HCT116 (cell line): ENCODE measurements at places on chromosomes 2 and 18. TPM values are rescaled to one million over a fixed set of nuclear protein-coding genes. Genes with fewer than 3 reads are reported as not detected.

The EGR4 gene
- total RNA-seq = 0.37 TPM

The SLC9A4 gene
- total RNA-seq = 0.07 TPM

GRCh38 chr2:217438821-217439220 is 564.0 kb downstream of the TNS1 start:
- DNase-seq = no peak

DNA sequence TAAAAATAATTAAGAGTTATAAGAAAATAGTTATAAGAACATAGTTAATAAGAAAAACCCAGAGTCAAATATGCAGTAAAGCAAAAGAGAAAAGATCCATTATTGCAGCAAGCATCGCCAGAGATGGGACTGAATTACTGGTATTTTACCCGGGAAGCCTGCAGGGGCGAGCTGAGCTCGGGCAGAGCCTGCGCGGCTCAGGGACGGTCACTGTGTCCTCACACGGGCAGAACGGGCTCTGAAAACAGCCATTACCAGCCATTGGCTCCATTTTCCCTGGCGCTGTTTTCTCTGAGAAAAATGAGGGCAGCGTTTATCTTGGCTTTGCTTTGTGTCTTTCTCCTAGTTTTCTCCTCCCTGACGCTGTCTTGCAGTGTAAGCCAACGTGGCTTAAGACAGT is 95.3 kb upstream of the ALKAL2 start:
- no peak for DNase-seq

The IL18RAP gene
- total RNA-seq = not detected

GRCh38 chr2:68800027-68800401 is 65.4 kb downstream of the ARHGAP25 start:
- DNase-seq = no peak

- DNase-seq = no peak
Observed at GRCh38 chr2:233084488-233084887, 24.3 kb downstream of the INPP5D start.

The RAB10 gene
- total RNA-seq = 167 TPM

The GPBAR1 gene
- total RNA-seq = 0.27 TPM

DNA sequence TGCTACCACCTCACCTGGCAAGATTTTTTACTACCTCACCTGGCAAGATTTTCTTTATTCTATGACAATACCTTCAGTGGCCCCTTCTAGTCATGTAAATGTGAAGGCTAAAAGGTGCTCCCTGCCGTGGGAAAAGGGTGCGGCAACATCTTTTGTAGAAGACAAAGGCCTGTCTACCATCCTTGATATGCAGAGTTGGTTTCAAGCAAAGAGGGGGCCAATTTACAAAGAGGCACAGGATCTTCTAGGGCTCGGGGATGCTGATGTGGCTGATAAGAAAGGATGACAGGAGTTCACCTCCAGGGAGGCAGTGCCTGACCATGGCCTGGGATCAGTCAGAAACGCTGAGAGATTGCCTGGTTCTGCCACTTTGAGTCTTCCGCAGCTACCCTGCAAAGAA is 165.4 kb upstream of the SLC1A4 start:
- no peak for DNase-seq

The CDH2 gene
- total RNA-seq = 0.15 TPM

The SP140 gene
- total RNA-seq = 2.6 TPM

DNA sequence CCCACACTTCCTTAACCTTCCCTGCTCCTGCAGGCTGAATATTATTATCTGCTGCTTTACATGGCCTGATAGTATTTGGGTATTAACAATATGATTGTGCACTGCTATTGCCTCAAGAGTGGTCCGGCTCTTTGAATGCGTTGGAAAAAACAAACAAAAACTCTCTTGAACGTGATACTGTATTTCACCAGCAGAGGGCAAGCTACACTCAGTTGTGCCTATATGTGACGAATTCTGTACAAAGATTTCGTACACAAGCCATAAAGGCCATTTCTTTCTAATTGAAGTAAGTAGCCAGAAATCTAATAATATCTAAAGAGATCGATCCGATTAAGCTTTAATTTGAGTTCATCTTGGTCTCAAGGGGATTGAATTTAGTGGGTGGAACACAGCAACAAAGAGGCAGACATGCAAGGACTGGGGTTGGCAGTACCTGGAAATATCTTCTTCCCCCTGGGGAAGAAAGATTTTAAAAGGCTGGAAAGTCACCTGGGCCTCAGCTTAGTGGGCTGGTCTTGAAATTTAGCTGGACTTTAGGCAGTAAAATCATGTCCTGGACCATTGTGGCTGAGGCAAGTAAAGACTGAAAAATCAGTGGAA is 49.3 kb upstream of the RAB6D start:
- DNase-seq = peak; percentile 49

DNA sequence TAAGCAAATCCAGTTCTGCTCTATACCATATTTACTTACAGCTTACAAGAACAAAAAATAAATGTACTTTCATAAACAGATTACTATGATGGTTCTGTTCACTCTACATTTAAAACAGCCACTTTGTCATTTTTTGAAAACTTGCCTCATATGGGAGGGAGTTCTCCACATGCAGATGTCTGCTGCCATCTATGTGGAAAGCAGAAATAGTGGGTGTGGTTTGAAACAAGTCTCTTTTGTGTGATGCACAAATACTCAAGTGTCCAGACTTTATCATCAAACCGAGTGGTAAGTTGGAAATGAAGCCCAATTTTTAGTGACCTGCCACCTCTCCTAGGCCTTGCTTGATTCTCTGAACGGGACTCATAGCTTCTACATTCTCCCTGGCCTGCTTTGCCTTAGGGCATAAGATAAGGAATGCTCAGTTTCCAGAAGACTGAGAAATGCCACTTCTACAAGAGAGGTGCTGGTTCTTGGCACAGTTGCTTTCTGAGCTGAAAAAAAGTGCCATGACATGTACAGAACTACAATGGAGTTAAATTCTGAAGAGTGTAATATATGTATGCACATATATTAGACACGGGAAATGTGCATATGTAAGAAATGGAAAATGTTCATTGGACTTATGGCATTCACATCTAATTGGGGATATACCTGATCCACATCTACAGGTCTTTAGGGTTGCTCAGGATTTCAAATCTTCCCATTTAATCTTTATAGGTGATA is 221.0 kb downstream of the SLC8A1 start:
- DNase-seq = no peak

The OTX1 gene
- total RNA-seq = 13.1 TPM

GRCh38 chr2:217903142-217903858 is 99.5 kb downstream of the TNS1 start:
- DNase-seq = no peak

The MROH2A gene
- not detected for total RNA-seq

- DNase-seq = no peak
Observed at GRCh38 chr2:57515366-57515765, 531.2 kb upstream of the VRK2 start.

GRCh38 chr18:13461936-13462335 is 243.4 kb downstream of the LDLRAD4 start:
- no peak for DNase-seq

DNA sequence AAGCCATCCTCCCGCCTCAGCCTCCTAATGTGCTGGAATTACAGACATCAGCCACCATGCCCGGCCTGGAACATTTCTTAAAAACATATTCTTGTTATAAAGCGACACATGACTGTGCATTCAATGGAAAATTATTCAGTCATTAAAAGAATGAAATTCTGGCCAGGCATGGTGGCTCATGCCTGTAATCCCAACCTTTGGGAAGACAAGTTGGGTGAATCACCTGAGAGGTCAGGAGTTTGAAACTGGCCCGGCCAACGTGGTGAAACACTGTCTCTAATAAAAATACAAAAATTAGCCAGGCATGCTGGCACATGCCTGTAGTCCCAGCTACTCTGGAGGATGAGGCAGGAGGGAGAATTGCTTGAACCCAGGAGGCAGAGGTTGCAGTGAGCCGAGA is 21.6 kb upstream of the RPRD1A start:
- no peak for DNase-seq

- DNase-seq = no peak
Observed at GRCh38 chr2:33859811-33860461, 260.8 kb upstream of the FAM98A start.
